ENCODE measurements at places on chromosomes 16 and 17.
A peak's percentile ranks its signal among the peaks of the same experiment; 100 is the strongest.

GRCh38 chr17:77687417-77687816 lies 271.1 kb upstream of the TNRC6C start:
- no peak for DNase-seq

- no peak for DNase-seq
Measured at GRCh38 chr16:79293836-79294460, 306.6 kb downstream of the MAF start.

DNA sequence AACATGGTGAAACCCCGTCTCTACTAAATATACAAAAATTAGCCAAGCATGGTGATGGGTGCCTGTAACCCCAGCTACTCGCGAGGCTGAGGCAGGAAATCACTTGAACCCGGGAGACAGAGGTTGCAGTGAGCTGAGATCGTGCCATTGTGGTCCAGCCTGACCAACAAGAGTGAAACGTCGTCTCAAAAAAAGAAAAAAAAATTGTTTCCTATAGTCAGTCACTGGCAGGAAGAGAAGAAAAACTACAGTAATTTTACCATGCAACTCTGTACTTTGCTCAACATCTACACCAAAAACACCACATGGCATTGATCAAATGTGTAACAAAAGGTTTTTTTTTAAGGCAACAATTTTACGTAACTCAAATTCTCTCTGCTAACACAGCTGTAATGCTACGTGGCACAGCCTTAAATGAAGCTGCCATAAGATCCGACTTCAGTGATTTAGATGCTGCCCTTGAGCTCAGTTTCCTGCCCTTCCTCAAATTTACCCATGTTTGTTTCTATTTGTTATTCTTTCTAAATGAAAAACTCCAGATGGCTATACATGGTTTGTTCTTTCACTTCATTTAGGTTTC lies 40.2 kb downstream of the CNOT1 start:
- no peak for DNase-seq

- DNase-seq = no peak
Measured at GRCh38 chr17:17350491-17351355, 47.5 kb downstream of the NT5M start.

DNA sequence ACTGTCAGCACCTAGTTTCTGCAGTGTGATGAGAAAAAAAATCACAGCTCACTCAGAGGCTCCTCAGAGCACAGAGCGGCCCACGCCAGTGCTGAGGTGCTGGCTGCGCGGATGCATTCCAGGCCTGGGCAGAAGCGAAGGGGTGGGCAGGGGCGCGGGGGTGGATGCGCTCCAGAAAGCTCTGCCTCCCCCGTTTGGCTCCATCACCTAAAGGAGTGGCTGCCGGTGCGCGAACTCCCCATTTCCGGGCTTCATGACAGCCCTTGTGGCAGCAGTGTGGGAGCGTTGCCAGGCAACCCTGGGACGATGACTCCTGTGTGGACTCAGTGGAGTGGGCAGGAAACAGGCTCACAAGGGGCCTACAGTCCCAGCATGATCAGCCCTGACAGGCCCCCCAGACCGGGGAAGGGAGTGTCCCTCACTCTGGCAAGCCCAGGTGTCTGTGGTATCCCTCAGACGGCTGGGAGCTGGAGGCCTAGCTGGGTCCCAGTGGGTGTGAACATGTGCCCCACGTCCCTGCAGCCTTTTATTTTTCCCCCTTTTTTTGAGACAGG lies 32.8 kb upstream of the NUDT16L1 start:
- peak; percentile 51 for DNase-seq

GRCh38 chr17:72659811-72660210 lies 432.7 kb downstream of the SLC39A11 start:
- no peak for DNase-seq

GRCh38 chr17:40106760-40107521 lies 6.6 kb upstream of the NR1D1 start:
- DNase-seq = no peak

DNA sequence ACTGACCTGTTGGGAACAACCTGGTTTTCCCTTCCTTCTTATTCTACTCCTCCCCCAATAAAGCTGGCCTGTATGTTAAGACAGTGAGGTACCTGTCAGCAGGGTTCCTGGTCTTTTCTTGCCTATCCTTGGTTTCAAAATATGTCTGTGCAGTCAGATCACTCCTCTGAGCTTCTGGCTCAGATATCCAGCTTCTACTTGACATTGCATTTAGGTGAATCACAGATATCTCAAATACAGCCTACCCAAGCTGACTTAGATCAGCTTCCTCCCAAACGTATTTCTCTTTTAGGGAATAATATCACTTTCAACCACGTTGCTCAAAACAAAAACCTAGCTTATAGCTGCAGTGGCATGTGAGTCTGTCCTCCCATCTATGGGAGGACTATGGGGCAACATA lies 48.7 kb downstream of the TEX14 start:
- no peak for DNase-seq

- DNase-seq = no peak
Measured at GRCh38 chr16:16797239-16797638, 418.3 kb downstream of the NPIPA7 start.

DNA sequence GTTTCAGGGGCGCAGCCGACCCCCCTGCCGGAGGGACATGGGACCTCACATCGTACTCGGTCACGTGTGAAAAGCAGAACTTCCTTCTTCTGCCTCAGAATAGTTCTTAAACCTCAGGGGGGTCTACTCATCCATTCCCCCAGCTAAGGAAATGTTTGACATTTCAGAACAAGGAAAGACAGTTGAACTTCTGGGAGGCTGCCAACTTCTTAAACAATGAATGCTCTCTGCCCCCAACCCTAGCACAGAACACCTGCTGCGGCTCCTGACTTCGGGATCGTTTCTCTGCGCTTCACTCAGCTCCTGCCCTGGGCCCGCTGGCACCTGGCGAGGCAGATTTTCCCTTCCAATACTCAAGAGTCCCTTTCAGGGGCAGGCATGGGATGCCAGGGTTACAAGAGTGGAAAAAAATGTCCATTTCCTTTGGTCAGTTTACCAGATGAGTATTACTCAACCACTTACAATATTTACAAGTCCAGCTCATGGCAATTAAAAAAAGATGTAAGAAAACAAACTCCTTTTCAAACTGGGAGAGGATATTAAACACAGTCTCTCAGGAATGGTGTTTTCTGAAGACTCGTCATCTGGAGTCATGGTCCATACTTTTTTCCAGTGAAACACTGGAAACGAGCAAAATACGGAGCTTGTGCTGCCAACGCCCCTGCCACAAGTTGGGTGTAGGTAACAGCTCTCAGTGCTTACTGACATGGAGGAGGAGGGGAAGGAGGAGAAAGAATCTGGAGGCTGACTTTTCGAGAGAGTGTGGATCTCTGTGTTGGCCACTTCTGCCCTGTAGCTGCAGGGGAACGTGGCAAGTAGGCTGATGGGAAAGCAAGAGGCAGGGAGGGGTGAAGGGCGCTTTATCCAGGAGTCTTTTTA lies 235.7 kb downstream of the NTN1 start:
- DNase-seq = no peak

GRCh38 chr17:58280480-58281217 lies at the start of gene MPO:
Gene MPO, minus strand, starts transcription at chr17:58280935. Its CDS starts 177 bp downstream, at chr17:58280758.
- no peak for DNase-seq

DNA sequence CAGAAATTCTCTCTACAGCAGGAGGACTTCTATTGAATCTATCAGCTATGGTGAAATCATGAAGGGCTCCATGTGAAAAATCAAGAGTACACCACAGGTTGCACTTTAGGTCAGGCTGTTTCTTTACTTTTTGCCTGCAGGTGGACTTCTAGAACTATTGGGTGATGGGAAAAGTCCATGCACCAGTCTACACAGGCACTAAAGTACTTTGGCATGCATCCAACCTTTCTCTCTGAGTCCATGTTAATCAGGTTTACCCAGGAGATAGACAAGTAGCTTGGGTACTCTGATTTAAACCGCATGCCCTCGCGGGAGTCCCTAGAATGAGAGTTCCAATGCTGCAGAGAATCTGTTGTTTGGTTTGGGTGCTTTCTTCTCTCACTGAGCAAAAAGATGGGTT lies 9.1 kb upstream of the ANKFN1 start:
- no peak for DNase-seq

- no peak for DNase-seq
Measured at GRCh38 chr16:55155815-55156214, 168.2 kb upstream of the IRX6 start.

DNA sequence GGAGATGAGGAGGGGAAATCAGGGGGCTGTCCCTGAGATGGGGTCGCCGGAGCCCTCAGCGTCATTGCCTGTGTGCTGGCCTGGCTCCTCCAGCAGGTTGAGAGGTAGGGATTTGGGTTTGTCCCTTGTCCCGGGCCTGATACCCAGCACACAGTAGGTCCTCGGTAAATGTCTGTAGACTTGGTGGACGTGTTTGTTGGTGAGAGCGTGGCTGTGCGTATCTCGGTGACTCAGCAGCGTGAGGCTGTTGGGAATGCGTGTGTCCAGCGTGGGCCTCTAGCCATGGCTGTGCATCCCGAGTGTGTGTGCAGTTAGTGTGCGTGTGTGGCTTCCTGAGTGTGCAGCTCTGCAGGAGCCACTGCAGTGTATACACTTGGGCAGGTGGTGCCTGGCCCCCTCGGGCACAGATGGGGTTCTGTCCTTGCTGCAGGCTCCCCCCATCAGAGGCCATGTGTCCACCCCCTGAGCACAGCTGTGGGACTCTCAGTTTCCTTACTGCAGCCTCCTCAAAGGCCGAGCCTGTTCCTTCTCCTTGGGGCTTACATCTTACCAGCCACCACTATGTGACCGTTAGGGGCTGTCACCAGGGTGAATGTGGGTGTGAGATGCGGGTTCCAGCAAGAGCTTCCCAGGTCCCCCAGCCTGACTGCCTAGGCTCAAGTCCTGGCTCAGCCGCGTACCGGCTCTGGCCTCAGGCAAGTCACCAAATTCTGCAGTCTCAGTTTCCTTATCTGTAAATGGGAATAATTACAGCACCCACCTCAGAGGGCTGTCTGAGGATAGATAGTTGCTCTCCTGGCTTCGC lies 5.7 kb downstream of the NECAB2 start:
- DNase-seq = no peak

- DNase-seq = no peak
Measured at GRCh38 chr17:6843241-6843880, 11.8 kb upstream of the TEKT1 start.

DNA sequence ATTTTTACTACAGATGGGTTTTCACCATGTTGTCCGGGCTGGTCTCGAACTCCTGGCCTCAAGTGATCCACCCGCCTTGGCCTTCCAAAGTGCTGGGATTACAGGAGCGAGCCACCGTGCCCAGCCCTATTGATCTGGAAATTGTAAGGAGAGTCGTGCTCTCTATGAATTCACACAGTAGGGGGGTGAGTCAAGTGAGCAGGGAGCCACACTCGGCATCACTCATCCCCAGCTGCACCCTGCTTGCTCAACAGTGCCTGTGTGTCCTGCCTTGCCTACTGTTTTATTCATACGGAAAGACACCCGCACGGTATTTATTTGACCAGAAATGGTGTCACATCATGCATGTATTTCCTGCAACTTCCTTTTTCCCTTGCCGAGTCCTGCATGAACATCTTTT lies 157.2 kb upstream of the FOXF1 start:
- DNase-seq = no peak

- no peak for DNase-seq
Measured at GRCh38 chr16:2194166-2194834, 2.1 kb downstream of the CASKIN1 start.

DNA sequence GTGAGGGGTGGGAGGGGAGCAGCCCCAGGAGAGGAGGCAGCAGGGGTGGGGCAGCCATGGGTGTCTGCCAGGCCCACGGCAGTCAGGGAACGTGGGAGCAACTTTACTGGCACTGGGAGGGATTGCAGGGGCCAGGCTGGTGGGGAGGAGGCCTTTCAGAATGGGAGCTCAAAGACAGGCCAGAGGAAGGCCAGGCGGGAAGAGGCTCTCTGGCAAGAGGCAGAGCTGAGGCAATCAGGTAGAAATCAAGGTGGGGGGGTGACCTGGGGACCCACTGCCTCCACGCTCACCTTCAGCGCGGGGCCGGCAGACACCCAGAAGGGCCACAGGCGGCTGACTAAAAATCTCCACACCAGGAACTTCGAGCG lies 11.9 kb upstream of the GSE1 start:
- DNase-seq = no peak

GRCh38 chr17:3531266-3532101 lies 26.1 kb downstream of the TRPV3 start:
- DNase-seq = no peak

- no peak for DNase-seq
Measured at GRCh38 chr16:66154801-66155200, 211.7 kb upstream of the CDH5 start.

DNA sequence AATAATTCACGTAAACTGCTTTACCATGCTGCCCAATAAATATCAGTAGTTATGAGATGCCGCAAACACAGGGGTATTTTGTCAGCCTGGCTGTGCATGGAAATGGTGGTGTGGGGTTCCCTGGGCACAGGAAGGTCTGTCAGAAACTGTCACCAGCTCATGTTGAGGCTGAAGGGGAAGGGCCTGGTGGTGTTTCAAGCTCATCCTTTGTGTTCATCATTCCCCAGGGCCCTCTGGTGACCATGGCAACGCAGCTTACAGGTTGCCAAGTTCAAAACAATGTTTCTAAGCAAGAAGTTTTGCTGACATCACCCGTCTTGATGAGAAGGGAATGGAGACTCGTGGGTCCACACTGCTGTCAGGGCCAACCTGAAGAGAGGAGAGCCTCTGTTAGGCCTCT lies 348.9 kb upstream of the C16orf82 start:
- DNase-seq = no peak

DNA sequence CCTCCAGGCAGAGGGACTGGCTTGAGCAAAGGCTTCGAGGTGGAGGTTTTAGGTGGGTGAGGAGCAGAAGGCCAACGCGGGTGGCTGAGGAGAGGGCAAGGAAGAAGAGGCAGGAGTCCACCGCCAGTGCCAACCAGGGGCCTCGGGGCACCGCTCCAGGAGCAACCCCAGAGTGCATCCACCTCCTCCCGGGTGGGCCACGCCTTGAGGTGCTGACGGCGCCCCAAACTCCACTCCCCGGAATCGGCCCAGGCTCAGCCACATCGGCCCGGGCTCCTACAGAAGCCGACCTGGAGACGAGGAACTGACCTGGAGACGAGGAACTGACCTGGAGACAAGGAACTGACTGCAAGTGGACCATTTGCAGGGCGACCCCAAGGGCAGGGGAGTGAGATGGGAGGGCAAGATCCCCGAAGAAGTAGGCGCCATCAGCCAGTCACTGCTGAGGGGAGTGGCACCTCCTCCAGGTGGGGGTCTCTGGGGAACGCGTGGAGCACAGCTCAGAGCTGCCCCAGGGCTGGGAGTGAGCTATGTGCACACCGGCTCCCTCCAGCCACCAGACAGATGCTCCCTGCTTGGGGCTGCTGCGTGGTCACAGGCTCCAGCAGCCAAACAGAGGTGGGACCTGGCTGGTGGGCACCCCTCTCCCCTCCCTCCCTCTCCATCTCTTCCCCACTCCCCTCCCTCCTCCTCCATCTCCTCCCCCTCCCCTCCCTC lies 29.2 kb upstream of the CBFA2T3 start:
- DNase-seq = no peak

GRCh38 chr17:7883781-7884386 lies 4.7 kb upstream of the CHD3 start:
- DNase-seq = no peak

DNA sequence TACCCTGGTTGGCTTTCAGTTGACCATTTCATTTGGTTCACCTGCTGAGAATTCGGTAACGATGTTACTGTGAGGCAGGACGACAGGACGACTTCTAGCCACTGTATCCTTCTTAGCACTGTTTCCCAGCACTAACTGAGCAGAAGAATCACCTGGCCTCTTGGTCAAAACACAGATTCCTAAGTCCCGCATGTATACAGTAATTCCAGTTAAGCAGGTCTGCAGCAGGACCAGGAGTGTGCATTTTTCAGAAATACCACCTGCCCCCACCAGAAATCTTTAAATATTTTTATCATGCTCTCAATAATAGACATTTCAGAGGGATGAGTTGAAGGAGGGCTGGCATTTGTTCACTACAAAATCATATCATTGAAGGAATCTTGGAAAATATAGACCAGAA lies 22.6 kb downstream of the RSL1D1 start:
- DNase-seq = no peak

- no peak for DNase-seq
Measured at GRCh38 chr16:89912627-89913026, 6.0 kb upstream of the MC1R start.

All from activated gamma-delta T cell (primary cell).